ENCODE measurements at places on chromosomes 2 and 18.

- no peak for DNase-seq
Observed at GRCh38 chr18:23122334-23123229, 12.7 kb upstream of the CABLES1 start.

GRCh38 chr2:237140689-237141285 lies 55.1 kb downstream of the COPS8 start:
- no peak for DNase-seq

DNA sequence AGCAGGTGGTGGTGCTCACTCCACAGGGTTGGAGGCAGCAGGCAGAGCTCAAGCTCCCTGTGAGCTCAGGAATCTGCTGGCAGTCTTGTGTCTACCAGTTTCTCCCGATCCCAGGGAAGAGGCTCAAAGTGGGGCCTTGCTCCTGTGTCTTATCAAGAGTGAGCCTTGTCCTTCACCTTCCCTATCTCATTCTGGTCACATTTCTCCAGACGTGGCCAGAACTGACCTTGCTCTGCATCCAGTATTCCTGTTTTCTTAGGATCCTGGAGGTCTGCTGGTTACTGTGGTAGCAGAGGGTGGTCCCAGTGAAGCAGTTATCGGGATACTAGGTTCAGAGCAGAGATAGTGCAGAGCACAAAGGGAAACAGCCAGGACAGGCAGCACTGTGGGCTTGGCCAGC lies 47.1 kb upstream of the ASB18 start:
- no peak for DNase-seq

DNA sequence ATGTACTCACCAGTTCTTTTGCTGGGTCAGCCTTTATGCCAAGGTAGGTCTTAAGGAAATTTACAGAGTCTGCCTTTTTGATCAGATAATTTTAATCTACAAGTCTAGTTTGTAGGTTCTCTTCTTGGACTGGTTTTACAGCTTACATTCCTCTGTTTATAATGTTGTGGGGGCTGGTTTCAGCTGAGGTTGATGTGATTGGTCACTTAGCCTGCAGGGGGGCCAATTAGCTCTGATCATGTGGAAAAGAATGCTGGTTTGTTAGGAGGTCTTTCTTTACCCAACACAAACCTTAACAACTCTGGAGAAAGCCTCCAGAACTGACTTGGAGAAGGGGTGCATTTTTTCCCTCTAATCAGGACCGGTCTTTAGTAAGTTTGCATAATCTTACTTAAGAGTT lies at the start of gene KCNJ13:
KCNJ13 (minus strand) TSS at position 131 of the 400 bp plus-strand sequence. CDS start 5,203 bp downstream, outside the sequence.
- no peak for DNase-seq

DNA sequence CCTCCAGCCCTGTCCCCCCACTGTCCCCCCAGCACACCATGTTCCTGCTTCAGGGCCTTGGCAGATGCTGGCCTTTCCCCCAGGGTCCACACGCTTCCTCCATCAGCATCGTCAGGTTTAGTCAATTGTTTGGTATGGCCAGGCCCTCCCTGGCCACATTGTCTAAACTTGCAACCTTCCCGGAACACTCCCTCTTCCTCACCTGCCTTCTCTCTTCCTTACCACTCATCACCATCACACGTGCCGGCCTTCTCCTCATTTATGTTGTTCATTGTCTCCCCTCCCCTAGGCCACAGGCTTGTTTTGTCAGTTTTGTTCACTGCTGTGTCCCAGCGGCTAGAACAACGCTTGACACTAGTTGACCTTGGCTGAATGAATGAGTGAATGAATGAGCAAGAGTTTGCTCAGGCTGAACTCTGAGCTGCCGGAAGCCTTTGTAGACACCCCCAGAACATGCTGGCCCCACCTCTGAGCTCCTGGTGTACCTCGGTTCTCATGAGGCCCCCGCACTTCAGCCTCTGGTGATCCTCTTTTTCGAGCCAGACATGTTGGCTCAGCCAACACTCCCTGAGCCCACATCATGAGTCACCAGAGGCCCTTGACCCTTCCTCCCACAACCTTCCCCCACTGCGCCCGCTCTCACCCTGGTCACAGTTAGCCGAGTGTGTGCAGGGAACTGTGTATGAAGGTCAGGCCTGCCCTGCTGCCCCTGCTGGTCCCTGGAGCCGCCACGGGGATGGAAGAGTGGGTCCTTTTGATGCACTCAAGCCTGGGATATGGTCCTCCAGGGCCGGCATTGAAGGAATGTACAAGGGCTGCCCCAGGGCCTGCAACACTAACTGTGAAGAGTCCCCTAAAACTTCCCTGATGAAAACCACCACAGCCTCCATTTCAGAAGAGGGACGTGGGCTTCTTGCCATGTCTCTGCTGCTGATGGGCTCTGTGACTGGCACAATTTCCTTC lies 57.5 kb downstream of the HS1BP3 start:
- no peak for DNase-seq

- DNase-seq, result no peak
Observed at GRCh38 chr18:68177807-68178702, 536.9 kb downstream of the TMX3 start.

GRCh38 chr2:141728886-141729285 lies 401.9 kb downstream of the LRP1B start:
- no peak for DNase-seq

GRCh38 chr2:118169359-118170005 lies 81.2 kb downstream of the INSIG2 start:
- DNase-seq, result no peak

- no peak for DNase-seq
Observed at GRCh38 chr2:205686056-205686782, 3.9 kb downstream of the NRP2 start.

DNA sequence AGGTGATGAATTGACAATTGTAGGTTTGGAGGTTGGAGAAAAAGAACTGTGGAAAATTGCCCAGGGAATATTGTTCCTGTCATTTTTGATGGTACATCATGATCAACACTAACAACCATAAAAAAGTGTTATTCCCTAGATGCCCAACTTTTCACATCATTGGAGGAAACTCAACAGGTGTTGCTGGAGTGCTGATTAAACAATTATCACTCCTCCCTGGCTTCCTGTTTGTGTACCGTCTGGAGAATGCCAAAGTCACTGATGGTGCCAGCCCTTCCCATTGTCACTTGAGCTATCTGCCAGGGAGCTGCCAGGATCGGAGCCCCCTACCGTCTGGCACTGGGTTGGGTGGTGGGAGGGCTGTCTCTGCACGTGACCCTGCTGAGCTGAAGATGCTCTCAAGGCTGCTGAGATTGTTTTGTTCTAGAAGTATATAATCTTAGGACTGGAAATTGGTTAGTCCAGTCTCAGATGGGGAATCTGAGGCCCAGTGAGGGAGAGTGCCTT lies 156.9 kb downstream of the PRKCE start:
- no peak for DNase-seq

DNA sequence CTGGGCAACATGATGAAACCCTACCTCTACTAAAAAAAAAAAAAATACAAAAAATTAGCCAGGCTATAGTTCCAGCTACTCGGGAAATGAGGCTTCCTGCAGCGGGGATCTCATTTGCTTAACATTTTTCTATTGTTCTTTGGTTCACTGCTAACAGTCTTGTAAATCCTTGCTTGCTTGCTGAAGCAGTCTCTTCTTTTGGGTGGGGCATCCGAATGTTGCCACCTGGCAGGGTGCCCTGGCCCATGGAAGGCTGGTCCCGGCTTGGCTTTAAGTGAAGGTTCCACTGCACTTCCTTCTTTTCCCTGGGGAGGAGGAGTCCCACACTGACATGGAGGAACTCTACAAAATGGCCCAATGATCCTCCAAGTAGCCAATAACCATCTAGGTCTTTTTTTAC lies 6.0 kb upstream of the ANKRD29 start:
- no peak for DNase-seq

- DNase-seq, result no peak
Observed at GRCh38 chr18:50507120-50507590, 52.7 kb upstream of the MAPK4 start.

GRCh38 chr2:201242571-201243277 lies 17.6 kb upstream of the CASP8 start:
- no peak for DNase-seq

GRCh38 chr2:48265169-48266030 lies 264.6 kb upstream of the STON1 start:
- no peak for DNase-seq

DNA sequence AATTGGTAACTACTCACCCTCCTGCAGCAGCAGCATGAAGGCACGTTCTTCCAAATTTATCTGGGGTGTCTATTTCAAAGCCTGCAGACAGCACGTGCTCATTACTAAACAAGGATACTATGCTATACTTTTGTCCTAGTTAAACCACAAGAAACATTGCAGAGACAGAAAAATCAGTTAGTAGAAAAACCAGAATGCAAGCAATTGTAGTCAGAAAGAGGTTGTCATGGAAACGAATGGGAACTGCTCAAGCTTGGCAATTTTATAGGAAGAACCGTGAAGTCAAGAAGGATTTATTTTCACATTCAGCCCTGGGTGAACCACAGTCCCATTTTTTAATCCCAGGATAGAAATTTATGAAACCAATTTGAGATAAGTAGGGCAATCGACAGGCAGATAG lies 162.2 kb upstream of the PGAP1 start:
- DNase-seq, result no peak

DNA sequence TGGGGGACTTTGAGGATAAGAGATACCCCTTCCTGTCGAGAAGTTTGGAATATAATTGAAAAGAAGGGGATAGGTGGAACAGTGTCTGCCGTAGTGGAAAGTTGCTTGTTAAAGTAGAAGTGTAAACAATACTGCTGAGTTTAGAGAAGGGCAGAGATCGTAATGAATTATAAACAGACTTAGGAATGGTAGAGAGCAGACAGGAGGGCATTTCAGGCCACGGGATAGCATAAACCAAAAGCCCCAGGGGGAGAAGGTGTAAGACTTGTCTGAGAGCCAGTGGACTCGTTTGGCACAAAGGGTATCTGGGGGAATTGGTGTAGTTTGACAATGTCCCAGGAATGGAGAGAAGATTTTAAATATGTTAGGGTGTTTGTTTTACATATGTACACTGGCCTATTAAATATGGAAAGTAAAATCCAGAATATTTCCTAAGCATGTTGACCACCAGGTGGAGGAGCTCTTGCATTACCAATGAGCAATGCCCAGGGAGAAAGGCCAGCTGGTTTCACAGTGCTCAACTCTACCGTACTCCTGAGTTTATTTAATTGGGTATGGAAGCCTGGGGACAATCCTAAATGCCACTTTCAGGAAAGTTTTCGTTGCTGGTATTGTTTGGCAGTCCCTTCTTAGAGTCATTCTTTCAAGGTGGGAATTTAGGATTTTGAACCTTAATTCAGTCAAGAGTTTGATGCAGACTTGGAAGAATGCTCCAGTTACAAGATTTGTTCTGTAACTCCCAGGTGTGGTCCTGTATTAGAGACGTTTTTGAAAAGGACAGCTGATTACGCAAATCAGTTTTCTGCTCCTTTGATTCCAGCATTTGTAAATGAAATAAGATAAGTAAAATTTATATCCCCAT lies 7.5 kb downstream of the COPS8 start:
- no peak for DNase-seq

Data from activated CD8-positive, alpha-beta memory T cell treated with anti-CD3 and anti-CD28 coated beads for 48 hours (primary cell).